ENCODE measurements at places on chromosomes 4 and X.

GRCh38 chr4:13483136-13483767 is 888 bp downstream of the RAB28 start:
- DNase-seq, result no peak

- no peak for DNase-seq
Measured at GRCh38 chr4:121061215-121061614, 11.1 kb downstream of the NDNF start.

GRCh38 chrX:136196691-136197155 is 49.4 kb downstream of the FHL1 start:
- no peak for DNase-seq

DNA sequence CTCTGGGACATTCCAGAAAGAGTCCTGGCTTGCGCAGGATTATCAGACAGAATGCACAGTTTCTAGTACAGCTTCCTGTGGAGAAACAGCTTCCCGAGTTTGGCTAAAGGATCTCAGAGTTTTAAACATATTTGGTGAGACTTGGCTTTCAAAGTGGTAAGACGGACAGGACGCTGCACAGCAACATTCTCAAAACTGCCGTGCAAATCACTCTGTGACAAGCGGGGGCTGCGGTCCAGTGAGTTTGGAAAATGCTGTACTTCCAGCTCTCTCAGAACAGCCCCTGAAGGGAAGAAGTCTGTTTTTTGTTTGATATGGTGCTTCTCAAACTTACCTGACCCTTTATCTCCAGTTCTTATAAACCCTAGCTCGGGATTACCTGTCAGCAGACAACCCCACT is 18.1 kb downstream of the LGI2 start:
- DNase-seq, result no peak

DNA sequence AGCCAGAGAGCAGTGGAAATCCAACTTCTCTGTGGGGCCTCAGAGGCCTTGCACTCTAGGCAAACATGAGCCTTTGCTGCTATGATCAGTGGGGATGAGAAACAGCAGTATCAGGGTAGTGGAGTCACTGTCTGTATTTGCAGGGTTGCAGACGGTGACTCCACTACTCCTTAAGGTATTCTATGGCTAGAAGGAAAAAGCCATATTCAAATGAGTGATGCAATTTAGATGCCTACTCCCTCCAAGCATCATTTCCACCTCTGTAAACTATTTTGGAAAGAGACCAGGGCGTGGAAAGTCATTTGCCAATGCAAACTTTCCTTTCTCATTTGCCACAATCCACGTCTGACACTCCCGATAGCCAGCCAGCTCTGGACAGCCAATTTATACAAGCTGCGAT is 35.6 kb upstream of the FAM9B start:
- DNase-seq, result no peak

DNA sequence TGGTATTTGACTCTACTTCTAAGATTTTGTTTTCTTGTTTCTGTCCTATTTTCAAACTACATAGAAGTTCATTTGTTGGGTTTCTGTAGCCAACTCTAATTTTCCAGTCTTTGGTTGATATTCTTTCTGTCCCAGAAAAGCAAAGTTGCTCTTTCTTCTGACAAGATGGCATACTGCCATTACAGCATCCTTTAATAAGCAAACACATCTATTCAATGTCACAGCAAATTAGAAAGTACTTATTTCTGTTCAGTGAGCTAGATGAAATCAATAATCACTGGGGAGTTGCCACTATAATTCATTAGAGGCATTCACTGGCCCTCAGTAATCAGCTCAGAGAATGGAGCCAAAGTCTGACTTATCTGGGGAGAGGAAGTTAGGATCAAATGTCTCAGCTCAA is 1258.0 kb upstream of the IGFBP7 start:
- DNase-seq, result no peak

- no peak for DNase-seq
Measured at GRCh38 chr4:53905276-53905940, 159.0 kb downstream of the CHIC2 start.

GRCh38 chr4:125529071-125529470 is 214.3 kb downstream of the FAT4 start:
- no peak for DNase-seq

GRCh38 chrX:40389555-40389954 is 191.2 kb upstream of the ATP6AP2 start:
- no peak for DNase-seq

DNA sequence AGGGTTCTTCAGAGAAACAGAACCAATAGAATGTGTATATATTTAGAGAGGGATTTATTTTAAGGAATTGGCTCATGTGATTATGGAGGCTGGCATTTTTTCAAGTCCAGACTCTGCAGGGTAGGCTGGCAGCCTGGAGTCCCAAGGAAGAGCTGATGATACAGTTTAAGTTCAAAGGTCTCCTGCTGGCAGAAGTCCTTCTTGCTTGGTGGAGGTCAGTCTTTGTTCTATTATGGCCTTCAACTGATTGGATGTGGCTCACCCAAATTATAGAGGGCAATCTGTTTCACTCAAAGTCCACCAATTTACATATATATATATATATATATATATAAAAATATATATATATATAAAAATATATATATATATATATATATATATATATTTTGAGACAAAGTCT is 52.1 kb upstream of the HSD17B10 start:
- DNase-seq, result no peak

DNA sequence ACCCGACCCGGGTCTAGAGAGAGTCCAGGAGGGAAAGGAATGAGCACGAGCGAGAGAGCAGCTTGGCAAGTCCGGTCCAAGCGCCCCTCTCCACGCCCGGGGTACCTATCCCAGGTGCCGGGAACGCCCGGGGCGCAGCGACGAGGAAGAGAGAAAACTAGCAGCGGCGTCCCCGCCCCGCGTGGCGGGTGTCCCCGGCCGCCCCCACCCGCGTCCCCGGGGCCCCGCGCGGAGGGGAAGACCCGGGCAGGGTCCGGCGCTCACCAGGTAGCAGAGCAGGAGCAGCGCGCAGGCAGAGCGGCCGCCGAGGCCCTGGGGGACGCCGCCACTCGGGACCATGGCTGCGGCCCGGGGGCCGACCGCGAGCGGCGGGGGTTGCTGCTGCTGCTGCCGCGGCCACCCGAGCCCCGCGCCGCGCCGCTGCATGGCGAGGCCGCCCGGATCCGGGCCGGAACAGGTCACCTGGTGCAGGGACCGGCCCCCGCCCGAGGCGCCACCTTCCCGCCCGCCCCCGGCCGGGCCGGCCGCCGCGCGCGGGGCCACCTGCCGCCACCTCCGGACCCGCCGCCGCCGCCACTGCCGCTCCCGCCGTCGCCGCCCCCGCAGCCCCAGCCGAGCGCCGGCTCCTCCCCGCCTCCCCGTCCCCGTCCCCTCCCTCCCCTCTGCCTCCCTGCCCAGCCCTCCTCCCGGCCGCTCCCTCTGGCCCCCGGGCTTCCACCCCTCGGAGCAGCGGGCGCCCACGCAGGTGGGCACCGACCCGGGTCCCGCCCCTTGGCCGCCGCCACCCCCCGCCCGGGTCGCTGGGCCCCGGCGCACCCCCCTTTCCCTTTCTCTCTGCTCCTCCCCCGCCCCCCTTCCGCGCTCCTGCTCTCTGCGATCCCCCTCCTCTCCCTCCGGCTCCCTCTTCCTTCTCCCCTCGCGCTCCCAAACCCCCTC is at the start of gene SEL1L3:
SEL1L3 (minus strand) TSS at position 578 of the 936 bp plus-strand sequence; CDS start at position 426, 152 bp downstream.
- peak; percentile 56 for DNase-seq

GRCh38 chr4:6856391-6856790 is 53.2 kb upstream of the TBC1D14 start:
- DNase-seq, result no peak

GRCh38 chrX:136712650-136713310 is 64.8 kb downstream of the CD40LG start:
- no peak for DNase-seq

- no peak for DNase-seq
Measured at GRCh38 chr4:140028676-140029517, 125.1 kb downstream of the MAML3 start.

DNA sequence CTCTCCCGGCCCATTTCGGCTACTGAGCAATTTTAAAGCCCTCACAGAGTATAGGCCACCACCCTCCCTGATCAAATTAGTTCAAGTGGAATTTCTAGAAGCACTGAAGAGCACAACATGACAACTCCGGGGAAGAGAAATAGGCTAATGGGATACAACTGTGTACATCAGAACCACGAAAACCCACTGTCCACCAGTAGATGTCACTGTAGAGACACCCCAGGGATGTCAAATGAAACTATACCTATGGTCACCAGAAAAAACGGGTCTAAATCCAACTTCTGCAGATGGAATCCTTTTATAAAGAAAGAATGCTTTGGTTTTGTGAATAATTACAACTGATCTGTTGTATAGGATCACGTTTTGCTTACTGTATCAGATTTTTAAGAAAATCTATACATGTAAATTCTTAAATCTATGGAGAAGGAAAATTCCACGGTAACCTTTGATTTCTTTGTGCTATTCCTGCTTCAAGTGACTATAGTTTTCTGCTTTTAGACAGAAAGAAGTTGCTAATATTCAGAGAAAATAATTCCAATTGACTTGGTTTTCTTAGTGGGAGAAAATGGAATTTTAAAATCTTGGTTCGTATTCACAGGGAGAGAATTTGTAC is 29.5 kb upstream of the MAP3K15 start:
- no peak for DNase-seq

DNA sequence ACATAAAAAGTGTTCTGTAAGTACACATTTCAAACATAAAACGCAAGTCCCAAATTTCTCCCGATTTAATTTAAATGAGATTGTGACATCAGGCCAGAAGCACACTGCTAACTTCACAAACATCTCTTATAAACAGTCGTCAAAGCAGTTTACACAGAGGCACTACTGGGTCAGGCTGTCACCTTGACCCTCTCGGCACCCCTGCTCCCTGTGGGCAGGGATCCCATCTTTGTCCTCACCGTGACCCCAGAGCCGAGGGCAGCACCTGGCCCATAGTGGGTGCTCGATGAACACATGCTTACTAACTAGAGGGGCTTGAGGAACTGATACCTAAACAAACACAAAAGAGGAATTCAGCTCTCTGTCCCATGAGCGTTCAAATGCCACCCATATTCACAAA is 22.2 kb downstream of the QDPR start:
- DNase-seq, result no peak

DNA sequence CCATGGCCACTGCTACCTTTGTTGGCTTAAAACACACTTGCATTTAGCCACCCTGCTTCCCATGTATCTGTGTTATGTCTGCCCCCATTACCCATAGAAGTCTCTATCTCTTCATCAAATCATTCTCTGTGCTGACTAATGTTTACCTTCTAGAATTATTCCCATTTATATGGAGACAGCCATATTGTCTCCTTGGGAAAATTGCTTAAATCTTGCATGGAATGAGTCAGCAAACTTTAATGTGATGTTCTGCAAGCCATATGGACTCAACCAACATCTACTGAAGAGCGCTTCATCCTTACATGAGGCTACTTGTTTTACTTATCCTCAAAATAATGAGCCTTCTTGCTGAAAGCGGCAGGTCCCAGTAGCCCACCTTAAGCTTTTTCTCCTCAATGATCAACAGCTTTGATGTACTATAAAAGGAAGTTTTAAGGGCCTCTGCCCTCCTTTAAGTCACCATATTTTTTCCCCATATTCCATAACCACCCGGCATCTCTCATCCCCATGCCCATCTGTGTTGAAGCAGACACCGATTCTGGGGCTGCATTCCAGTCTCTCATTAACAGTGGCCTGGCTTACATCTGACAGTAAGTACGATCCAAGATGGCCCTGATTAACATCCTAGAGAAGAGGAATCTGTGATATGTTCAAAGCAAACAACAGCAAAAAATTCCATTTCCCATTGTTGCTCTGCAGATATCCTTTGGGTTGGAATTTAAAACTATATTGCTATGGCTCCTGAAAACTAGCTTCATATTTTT is 130.4 kb downstream of the ARHGAP6 start:
- DNase-seq, result no peak

DNA sequence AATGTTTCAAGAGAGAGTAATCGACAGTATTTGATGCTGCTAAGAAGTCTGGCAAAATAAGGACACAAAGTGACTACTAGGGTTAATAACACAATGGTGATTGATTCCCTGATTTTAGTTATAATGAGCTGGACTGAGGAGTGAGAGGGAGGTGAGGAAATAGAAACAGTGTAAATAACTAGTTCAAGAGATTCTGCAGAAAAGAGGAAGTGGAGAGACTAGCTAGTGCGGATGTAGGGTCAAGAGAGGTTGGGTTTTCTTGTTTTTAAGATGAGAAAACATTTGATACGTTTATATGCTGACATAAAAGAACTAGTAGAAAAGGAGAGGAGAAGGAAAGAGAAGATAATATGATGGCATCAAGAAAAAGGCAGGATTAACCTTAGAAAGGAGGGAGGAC is 12.2 kb upstream of the TRPC5 start:
- no peak for DNase-seq

GRCh38 chrX:50719614-50720013 is 94.4 kb downstream of the SHROOM4 start:
- DNase-seq, result no peak

DNA sequence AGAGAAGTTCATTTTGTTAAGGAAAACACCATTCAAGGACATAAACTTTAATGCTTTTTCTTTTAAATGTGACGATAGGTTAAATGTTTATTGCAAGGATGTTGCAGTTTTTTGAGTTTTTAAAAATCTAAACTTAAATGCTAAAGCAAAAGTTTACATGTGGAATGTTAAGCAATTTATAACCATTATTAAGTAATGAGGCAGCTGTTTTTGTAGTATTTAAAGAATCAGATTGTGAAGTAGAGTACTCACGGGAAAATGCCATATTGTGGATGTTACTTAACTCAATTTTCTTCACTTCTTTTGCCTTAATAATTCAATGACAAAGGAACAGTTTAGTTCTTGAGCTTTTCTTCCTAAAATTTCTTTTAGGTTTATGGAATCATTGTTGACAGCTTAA is 43.5 kb downstream of the UBE2K start:
- DNase-seq, result no peak

- DNase-seq, result no peak
Measured at GRCh38 chr4:41154814-41155177, 59.5 kb downstream of the APBB2 start.

GRCh38 chr4:187232196-187232595 is 508.5 kb upstream of the FAT1 start:
- no peak for DNase-seq

DNA sequence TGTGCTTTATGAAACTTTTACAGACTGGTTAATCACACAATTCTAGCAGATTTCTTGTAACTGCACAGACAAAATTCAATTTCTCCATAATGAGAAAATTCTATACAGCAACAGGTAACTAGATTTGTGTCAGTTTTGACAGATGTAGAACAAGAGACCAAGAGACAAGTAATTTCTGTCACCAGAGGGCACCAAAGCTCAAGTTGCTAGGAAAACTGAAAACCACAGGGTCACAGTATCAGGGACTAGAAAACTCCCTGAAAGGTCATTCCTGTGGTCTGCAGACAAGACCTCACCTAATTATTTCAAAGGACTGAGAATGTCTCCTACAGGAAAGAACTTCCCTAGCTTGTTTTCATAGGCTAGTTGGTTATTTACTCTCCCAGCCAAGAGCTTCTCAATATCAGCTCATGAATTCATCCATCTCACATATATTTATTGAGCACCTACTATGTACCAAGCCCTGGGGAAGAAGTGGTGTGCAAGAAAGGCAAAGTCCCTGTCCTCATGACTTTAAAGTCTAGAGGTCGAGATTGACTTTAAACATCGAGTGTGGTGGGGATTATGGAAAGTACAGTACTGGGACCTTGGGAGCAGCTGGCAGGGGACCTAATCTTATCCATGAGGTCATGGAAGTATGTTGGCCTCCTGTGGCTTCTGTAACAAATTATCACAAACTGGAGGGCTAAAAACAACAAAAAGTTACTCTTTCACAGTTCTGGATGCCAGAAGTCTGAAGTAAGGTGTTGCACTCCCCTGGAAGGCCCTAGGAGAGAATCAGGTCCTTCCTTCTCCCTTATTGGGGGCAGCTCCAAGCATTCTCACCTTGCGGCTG is 47.8 kb upstream of the SETD7 start:
- DNase-seq, result no peak

GRCh38 chrX:119389871-119390501 is 9.2 kb upstream of the SLC25A43 start:
- no peak for DNase-seq

Data from stimulated activated CD8-positive, alpha-beta memory T cell treated with anti-CD3 and anti-CD28 coated beads, Interleukin-12 subunit alpha, Interleukin-12 subunit beta, amount 100 ng/mL, for 4 hours (primary cell).